ENCODE measurements at places on chromosomes 3 and 15.

GRCh38 chr3:169774186-169774585 is 990 bp downstream of the MYNN start:
- no peak for DNase-seq

DNA sequence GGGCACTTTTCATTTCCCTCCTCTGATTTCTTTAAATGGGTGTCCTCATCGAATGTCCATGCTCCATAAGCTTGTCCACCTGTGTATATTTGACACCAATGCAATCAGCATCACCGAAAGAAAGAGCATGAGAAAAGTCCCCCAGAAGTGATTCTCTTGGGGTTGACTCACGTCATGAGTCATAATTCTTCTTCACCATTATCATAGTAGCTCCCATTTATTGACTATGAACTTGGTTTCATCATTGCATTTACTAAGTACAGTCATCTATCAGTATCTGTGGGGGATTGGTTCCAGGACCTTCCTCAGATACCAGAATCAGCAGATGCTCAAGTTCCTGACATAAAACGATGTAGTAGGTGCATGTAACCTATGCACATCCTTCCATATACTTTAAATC is 372.5 kb upstream of the CFAP20DC start:
- DNase-seq, result no peak

GRCh38 chr3:28743831-28744230 is 395.2 kb upstream of the AZI2 start:
- DNase-seq, result no peak

- DNase-seq, result no peak
Measured at GRCh38 chr3:36906504-36907149, 38.2 kb downstream of the TRANK1 start.

GRCh38 chr3:158451405-158452055 is 119.5 kb upstream of the MLF1 start:
- DNase-seq, result no peak

- DNase-seq, result no peak
Measured at GRCh38 chr3:152019508-152019907, 146.1 kb downstream of the SUCNR1 start.

DNA sequence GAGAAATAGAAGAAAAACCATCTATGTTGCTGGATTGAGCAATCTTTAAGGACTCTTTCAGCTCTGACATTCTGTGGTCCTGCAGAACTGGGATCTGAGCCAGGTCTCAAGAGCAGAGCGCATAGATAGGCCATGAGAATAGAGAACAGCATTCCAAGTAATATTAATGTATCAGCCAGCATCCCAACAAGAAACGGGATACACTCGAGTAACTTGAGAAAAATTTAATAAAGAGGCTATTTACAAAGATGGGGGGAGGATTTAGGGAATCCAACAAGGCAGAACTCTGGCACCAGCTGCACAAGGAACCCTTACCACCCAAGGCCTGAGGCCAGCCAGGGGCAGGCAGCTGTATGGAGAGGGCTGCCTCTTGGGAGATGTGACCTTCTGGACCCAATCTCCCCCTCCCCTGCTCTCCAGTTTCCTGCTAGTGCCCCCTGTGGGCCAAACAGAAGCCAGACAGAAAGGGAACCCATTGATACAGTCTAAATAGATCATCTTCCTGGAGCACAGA is 8.2 kb downstream of the TMOD2 start:
- DNase-seq, result no peak

DNA sequence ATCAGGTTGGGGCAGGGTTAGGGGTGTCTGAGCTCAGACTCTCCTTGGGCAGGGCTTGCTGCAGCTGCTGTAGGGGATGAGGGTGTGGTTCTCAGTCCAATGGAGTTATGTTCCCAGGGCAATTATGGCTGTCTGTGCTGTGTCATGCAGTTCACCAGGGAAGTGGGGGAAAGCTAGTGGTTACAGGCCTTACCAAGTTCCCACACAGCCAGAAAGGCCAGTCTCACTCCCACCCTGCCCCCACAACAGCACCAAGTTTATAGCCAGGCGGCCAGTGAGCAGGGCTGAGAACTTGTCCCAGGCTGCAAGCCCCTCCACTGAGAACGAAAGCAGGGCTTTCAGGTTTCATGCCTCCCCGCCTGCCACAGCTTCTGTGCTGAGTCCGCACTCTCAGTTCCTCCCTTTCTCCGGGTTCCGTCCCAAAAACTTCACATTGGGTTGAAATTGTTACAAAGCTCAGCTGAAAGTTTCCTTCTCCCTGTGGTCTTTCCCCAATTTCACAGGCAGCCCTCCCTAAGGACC is 19.6 kb upstream of the CPOX start:
- no peak for DNase-seq

DNA sequence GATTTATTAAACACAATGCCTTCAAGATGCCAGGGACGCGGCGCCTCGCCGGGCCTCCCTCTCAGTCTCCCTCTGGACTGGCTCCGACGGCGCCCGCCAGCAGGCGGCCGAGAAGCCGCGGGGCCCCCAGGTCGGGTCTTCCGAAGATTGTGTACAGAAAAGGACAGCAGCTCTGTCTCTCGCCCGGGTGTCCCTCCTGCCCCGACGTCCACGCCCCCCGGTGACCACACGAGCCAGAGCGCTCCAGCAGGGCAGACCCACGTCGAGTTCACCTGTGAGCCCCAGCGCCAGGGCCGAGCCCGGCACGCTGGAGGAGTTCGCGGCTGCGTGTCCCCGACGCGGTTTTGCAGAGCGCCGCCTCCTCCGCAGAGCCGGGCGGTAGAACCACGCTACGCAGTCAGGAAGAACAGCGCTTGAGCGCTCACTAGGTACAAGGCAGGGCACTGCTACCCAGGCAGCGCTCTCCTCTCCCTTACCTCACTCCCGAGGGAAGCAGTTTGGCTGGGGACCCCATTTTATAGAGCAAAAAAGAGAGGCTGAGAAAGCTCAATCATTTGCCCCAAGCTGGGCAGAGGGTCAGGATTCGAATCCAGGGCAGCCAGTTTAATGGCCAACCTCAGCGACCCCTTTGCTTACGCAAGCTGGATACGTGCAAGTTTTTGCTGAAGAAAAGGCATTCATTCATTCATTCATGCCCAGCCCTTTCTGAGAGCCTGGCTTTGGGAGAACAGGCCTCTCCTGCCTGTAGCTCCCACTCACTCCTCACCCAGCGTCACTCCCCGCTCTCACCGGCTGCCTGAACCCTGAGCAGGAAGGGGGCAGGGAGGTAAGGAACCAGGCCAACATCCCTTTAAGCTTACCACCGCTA is 3.0 kb upstream of the TLE3 start:
- DNase-seq, result peak; percentile 87

DNA sequence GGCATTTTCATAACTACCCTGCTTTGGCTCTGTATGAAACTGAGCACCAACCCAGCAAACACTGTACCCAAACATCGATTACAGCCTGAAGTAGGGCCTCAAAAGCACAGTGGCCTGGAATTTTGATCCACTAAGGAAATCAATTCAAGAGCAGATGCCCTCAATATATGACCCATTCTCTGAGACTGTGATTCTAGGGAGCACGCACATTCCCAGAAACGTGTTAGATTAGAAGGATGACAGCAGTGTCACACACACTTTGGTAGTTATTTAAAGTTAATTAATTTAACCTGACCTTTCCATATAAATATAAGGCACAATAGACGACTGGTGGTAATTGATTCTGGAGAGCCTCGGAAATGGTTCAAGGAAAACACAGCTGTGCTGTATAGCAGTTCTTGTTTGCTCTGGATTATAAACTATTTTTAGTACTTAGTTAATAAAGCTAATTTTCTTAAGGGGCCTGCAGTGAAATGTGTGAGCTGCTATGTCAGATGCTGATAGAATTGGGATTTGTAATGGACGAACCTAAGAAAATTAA is 126.3 kb upstream of the ZNF385D start:
- no peak for DNase-seq

GRCh38 chr15:60993948-60994347 is 235.2 kb downstream of the RORA start:
- no peak for DNase-seq

- DNase-seq, result no peak
Measured at GRCh38 chr3:16935781-16936180, 51.0 kb downstream of the PLCL2 start.

GRCh38 chr15:47987908-47988532 is 132.8 kb upstream of the SLC24A5 start:
- no peak for DNase-seq

Data from suprapubic skin (tissue), 4 donors.